ENCODE measurements at places on chromosomes 4 and X.

DNA sequence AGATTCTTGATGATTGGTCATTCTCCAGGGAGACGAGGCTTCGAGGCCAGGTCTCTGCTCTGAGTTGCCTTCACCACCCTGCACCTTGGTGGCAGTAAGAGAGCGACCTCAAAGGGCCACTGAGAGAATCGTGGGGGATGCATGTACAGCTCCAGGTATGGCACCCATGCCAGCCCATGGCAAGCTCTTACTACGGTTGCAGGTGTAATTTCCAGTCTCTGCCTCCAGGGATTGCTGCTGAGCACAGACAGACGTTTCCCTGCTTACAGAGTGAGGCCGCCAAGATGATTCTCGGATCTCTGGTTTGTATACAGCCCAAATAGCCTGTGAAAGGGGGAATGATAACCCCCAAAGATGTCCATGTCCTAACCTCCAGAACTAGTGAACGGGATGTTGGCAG is 16.3 kb upstream of the DRD5 start:
- no peak for DNase-seq

DNA sequence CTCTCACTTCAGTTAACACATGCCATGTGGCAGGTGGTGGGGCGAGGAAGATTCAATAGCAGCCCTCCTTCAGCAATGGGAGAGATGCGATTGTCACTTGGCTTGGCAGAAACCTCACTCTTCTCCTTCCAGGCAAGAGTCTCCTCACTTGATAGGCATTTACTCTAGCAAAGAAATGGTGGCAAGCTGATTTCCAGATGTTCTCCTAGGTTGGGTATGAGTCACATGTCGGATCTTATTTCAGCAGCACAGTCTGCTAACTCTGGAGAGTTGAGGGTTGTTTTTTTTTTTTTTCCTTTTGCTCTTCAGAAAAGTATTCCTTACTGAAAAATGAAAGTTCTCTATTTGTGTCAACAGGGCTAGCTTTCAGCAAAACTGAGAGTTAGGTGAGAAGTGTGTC is 119.5 kb upstream of the CHRDL1 start:
- DNase-seq: no peak

DNA sequence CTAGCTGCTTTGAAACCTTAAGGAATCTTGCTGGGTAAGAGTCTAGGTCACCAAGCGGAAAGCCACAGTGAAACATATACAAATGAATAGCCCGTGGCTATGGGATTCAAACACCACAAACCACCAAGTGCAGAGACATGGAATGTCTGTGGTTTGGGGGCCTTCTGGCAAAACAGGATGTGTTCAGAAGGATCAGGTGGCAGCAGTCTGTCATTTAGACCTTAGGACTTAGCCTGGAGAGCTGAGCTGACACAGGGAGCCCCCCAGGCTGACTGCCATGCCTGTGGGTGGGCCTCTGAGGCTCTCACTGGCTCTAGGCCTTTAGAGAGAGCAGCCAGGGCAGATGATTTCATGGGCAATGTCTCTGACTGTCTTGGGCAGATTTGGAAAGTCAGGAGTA is 225.6 kb downstream of the FBXW7 start:
- no peak for DNase-seq

DNA sequence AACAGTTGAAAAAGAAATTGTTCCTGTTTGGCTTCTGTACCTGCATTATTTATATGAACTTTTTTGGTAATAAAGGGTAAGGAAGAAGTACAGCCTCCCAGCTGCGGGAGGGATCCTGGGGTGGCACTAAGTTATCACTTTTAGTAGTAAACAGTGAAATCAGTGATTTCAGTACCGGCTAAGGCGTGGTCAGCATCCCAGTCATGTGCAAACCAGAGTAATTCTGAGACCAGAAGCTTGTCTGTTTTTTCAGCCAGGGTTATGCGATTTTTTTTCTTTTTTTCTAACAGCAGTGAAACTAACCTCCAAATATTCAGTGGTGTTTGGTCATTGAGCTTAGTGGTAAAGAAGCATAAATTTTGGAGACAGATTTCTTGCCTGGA is 3.3 kb downstream of the EGF start:
- no peak for DNase-seq

- peak; percentile 54 for DNase-seq
Measured at GRCh38 chr4:89303177-89303576, 4.4 kb downstream of the GPRIN3 start.

- DNase-seq: no peak
Measured at GRCh38 chr4:137421796-137422195, 110.5 kb downstream of the PCDH18 start.

- no peak for DNase-seq
Measured at GRCh38 chr4:119244832-119245231, 32.3 kb downstream of the USP53 start.

DNA sequence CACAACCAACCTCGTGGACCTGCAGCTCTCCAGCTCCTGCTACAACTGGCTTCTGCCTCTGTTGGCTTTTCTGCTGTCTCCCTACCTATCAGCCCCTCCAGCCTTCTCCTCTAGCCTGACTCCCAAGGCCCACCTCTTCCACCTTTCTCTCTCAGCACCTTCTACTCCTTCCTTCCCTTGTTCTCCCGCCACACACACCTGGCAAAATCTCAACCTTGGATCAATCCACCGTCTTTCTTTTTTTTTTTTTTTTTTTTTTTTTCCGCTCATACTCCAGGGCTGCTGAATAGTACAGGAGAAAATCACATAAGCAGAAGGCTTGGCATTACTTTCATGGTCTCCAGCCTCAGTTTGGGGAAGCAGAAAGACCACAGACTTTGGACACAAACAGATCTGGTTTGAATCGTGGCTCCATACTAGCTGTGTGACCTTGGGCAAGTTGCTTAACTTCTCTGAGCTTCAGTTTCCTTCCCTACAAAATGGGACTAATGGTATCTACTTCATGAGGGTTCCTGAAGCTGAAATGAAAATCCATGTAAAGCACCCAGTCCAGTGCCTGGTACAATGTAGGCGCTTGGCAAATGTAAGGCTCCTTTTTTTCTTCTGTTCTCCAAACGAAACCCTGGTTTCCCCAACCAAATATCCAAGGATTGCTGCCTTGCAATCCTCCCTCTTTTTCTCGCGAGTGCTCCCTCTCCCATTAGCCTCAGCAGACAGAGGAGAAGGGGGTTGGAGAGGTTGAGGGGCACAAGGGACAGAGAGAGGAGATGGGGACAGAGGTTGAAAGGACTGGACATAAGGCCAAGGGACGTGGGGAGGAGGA is 1.7 kb downstream of the FGD1 start:
- no peak for DNase-seq
